ENCODE measurements at places on chromosomes 2 and 18.

GRCh38 chr2:149278161-149278871, 52.1 kb upstream of the LYPD6 start:
- no peak for DNase-seq

DNA sequence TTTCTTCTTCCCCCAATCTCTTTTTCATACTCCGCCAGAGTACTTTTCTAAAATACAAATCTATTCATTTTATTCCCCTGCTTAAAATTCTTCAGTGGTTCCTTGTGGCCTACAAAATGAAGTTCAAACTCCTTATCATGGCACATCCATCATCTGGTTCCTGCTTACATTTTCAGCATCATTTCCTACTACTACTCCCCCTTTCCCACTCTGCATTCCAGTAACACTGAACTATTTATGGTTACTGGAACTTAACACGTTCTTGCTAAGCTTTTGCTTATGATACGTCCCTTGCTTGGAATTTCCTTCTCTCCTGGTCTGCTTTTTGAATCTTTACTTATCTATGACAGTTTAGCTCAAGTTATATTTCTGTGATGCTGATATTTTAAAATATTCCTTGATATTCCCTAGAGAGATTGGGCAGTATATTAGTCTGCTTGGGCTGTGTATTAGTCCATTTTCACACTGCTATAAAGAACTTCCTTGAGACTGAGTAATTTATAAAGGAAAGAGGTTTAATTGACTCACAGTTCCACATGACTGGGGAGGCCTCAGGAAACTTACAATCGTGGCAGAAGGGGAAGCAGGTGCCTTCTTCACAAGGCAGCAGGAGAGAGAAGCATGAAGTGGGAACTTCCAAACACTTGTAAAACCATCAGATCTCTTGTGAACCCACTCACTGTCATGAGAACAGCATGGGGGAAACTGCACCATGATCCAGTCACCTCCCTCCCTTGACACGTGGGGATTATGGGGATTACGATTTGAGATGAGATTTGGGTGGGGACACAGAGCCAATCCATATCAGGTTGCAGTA, 53.2 kb downstream of the BMPR2 start:
- peak; percentile 81 for DNase-seq

DNA sequence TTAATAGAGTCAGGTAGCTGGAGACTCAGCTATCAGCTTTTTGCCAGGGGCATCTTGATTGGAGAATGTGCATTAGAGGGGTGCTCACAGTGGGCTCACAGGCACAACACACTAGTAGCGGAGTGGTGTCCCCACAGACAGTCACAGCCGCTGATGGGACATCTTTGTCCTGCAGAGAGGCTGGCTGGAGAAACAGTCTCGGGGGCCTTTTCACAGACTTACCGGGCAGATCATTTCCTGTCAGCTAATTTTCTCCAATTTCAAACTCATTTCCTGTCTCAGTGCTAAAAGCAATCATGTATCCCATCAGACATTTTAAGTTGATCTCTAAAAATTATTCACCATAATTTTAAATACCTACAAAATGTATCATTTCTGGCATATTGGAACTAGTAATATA, 562.6 kb downstream of the DCDC2C start:
- DNase-seq = no peak

GRCh38 chr2:97654309-97654708, 8.4 kb downstream of the COX5B start:
- no peak for DNase-seq

GRCh38 chr2:20615466-20616241, 35.2 kb downstream of the HS1BP3 start:
- no peak for DNase-seq

- DNase-seq = peak; percentile 32
Measured at GRCh38 chr2:196170213-196170605, 1.2 kb downstream of the STK17B start.

- DNase-seq = no peak
Measured at GRCh38 chr2:23302591-23302990, 82.4 kb upstream of the KLHL29 start.

DNA sequence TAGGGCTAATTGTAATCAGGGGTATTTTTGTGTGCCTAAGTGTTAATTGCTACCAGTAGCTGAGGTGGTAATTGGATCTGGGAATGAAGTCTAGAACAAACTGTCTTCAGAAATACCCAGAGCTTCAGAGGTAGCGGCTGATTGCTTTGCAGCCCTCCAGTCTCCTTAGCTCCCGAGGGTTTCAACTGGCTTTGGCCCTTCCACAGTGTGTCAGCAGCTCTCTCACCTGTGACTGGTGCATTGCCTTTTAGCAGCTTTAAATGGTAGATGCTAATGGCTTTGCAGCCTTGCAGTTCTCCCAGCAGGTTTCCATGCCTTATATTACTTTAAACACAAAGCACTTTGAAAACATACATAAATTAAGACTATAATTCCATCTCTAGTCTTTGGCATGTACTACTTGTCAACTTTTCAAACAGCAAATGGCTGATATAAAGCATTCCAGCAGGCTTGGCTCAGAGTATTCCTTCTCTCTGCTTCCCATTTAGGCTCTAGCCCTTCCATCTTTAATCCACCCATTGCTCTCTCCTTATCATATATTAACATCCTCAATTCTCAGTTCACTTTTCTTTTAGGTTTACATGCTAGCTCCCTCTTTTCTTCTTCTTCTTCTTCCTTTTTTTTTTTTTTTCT, 156.4 kb upstream of the GALNT13 start:
- no peak for DNase-seq

GRCh38 chr2:168087401-168087800, 160.0 kb downstream of the STK39 start:
- no peak for DNase-seq

DNA sequence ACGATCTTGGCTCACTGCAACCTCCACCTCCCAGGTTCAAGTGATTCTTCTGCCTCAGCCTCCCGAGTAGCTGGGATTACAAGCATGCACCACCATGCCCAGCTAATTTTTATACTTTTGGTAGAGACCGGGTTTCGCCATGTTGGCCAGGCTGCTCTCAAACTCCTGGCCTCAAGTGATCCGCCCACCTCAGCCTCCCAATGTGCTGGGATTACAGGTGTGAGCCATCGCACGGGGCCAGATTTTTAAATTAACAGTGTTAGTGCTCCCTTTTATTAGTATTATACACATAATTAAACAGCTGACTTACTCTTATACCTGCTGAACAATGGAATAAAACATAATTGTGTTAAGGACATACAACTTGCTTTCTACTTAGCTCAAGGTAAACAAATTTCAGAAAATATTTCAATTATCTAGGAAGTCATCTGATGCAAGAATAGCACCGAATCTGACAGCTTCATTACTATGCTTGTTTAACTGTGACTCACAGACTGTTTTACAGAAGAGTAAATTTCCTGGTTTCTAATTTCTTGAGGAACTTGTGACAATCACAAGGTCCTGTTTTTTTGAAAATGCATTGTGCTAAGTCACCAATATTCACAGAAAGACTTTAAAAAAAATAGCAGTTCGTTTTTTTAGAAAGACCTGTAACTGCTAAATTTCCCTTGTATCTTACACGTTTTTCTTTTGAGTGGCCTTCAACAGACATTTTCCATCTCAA, 51.2 kb downstream of the SPIRE1 start:
- peak; percentile 84 for DNase-seq

DNA sequence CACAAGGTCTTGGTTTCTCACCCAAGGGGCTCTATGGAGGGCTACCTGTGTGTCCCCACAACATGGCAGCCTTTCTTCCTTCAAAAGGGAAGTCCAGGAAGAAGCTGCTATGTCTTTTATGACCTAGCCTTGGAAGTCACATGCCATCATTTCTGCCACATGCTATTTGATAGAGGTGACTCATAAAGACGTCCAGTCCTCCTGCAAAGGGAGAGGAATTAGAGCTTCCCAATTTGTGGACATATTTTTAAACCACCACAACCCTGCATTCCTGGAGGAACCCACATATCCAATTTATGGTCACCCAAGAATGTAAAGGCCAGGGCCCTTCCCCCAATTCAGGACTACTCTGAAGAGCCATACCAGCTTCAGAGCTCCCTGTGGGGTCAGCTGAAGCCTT, 246.2 kb downstream of the CYP26B1 start:
- DNase-seq = peak; percentile 44

GRCh38 chr2:218988164-218988563, 3.2 kb upstream of the FEV start:
- no peak for DNase-seq

DNA sequence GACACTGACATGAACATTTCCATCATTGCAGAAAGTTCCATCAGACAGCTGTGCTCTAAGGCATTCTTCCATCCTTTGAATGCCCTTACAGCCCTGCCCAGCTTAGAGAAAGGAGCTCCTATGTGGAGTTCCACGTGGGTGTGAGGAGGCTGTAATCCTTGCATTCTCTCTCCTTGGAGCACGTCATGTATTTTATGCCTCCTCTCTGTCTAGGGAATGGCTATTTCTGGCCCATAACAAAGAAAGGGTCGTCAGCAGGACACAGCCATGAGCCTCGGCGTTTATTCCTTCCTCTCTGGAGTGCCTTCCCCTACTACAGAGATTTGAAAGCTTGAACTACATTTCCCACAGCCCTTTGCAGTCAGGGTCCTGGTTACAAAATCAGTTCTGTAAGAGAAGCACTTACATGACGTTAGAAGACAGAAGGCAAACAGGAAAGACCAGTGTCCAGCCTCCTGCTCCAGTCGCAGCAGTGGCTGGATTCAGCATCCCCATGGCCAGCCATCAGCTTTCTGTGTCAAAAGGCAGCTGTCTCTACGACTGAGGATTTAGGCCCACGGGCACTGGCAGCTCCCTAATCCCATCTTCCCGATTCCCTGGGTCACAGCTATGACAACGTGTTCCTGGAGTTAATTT, 234.9 kb downstream of the TFCP2L1 start:
- no peak for DNase-seq

- DNase-seq = peak; percentile 93
Measured at GRCh38 chr2:20421988-20422370, 24.9 kb upstream of the RHOB start.

GRCh38 chr2:3465844-3466481, 53.4 kb downstream of the ADI1 start:
- DNase-seq = peak; percentile 91

GRCh38 chr18:49898421-49898820, 85.1 kb upstream of the ACAA2 start:
- DNase-seq = peak; percentile 72

DNA sequence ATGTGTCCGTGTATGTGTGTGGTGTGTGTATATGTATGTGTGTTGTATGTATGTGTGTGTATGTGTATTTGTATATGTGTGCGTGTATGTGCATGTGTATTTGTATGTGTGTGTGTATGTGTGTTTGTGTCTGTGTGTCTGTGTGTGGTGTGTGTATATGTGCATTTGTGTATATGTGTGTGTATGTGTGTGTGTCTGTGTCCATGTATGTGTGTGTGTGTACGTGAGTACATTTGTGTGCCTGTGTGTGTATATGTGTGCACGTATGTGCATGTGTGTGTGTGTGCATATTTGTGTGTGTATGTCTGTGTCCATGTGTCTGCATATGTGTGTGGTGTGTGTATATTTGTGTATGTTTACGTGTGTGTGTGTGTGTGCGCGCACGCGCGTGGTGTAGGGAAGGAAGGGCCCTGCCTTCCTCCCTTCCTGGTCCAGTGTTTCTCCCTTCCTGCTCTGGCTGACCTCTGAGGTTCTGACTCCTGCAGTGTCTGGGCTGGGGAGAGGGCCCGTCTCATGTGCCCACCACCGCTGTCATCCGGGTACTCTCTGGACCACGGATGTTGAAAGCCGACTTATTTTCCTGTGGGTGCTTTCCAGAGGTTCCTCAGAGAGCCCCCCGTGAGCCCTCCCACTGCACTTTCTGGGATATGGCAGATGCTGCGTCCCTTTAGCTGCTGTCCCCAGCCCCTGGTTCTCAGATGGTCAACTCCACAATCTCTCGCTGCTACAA, 209.5 kb downstream of the DYSF start:
- no peak for DNase-seq

DNA sequence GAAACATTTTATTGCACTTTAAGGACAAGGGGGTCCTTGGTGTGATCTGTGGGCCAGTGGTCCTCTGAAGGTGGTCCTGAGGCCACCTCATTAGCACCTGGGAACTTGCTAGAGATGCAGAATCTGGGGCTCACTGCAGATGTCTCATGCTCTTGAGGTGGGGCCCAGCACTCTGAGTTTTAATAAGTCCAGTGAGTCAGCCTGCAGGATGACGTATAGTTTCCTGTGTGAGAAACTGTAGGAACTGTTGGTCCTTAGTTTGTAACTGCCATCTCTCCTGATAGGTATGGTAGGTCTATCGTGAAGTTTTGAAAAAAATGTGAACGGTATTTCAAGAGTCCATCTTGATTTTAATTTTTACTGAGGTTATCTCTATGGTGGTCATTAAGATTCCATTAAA, 2.8 kb downstream of the TRPM8 start:
- peak; percentile 44 for DNase-seq

DNA sequence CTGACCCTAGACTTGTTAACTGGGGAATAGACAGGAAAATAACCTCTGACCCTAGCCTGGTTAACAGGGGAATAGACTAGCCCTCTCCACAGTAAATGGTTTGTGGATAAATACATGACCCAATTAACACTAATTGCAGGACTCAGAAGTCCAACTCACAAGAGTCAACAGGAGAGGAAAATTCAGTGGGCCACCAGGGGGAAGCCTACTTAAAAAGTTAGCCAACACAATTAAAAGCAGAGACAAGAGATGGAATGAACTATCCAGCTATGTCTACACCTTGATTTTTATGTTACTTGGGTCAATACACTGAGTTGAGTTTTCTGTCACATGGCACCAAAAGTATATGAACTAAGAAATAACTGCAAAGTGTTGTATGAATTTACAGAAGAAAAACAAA, 158.8 kb upstream of the SLC39A10 start:
- DNase-seq = peak; percentile 22

DNA sequence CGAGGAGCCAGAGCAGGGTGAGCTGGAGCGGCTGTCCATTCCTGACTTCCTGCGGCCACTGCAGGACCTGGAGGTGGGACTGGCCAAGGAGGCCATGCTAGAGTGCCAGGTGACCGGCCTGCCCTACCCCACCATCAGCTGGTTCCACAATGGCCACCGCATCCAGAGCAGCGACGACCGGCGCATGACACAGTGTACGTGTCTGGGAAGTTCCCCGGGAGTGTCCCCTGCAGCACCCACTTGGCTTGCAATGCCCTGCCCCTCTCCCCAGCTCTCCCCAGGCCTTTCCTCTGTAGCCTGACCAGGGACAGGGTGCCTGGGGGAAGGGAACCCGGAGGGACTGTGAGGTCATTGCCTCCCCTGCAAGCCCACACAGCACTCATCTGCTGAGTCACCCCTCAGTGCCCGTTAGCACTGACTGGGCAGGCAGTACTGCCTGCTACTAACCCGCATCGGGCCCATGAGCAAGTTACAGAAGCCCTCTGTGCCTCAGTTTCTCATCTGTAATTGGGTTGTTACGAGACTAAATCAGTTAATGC, 29.4 kb upstream of the GMPPA start:
- peak; percentile 78 for DNase-seq

DNA sequence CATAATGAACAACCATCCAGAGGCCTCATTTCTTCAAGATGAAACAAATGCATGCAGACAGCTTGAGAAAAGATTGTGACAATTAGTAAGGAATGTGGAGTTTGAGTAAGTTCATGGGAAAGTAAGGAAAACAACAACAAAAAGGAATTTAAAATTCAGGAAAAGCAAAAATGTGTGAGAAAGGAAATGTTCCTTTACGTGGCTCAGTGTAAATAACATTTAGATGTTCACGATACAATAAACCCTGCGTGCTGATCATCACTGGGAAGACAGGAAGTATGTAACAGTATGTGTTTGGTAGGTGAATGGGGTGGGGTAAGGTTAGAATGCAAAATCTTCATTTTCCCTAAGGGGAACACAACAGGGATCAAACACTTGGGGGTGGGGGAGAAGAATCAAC, 72.7 kb downstream of the TRIP12 start:
- no peak for DNase-seq

GRCh38 chr18:79211844-79212243, 142.7 kb downstream of the ATP9B start:
- no peak for DNase-seq
